ENCODE measurements at places on chromosomes 1 and 21. TPM values are rescaled to one million over a fixed set of nuclear protein-coding genes. Genes with fewer than 3 reads are reported as not detected.

DNA sequence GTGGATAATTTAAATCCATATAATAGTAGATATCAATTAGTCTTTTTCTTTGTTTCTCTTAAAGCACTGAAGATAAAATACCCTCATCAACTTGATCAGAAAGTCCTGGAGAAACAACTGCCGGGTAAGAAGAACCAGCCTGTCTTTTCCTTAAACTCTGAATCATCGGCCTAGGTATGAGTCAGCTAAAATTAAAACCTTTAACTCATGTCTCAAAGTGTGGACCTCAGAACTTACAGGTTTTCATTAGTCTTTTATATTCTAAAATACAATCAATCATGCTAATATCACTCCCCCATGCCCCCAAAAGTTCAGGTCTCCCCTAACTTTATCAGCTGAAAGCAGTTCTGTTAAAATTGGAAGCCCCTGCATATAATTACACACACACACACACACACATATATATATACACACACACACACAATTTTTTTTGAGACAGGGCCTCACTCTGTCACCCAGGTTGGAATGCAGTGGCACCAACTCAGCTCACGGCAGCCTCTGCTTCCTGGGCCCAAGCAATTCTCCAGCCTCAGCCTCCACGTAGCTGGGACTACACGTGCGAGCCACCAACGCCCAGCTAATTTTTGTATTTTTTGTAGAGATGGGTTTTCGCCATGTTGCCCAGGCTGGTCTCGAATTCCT, 61.3 kb downstream of the B3GALNT2 start:
- DNase-seq, result no peak

DNA sequence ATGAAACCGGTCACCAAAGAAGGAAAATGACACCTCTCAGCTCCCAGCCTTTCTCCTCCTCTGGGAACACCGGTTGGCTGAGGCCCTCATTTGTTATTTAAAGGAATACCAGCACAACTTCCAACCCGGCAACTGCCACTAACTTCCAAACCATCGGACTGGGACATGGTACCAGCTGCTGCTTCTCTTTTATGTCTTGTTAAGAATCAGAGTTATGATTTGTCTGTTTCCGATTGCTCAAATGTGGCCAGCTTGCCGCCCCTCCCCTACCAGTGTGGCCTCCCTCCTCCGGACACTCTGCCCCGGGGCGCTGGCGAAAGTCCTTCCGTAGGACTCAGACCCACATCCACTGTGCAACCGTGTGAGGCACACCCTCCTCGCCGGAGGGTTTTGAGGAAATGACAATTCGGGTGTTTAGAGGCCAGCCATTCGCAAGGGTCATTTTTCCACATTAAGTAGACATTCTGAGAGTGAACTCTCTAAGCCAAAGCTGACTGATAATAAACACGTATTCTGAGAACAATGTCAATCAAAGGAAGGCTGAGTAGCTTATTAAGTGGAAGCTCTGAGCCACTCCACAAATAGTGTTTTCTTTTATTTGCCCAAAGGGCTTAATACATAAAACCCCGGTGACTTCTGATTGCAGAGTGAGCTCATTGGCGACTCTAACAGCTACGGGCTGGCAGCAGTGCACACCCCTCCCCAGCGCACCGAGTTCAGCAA, 5.5 kb downstream of the RIPK4 start:
- DNase-seq, result no peak

DNA sequence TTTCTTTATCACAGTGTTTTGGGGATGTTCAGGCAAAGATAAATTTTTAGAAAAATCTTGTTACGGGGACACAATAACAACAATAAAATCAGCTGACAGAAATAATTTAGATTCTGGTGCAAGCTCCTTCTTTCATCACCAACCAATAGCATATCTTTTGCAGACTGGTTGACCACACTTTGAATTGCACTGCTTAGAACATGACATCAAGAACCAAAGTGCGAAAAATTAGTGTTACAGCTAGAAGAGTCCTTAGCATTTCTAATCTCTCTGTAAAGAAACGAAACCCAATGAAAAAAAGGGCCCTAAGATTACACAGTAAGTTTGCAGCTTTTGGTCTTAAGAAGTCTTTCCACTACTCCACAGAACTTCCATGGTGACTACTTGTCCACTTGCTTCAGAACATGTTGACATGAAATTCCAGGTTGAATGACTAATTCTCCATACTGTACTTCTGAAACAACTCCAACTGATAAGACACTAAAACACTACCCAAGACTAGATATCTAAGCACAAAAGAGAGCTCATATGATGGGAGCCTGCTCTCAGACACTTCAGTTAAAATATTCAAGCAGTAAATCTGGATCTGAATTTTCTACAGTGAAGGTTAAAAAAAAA, 31.3 kb downstream of the XKR8 start:
- no peak for DNase-seq

DNA sequence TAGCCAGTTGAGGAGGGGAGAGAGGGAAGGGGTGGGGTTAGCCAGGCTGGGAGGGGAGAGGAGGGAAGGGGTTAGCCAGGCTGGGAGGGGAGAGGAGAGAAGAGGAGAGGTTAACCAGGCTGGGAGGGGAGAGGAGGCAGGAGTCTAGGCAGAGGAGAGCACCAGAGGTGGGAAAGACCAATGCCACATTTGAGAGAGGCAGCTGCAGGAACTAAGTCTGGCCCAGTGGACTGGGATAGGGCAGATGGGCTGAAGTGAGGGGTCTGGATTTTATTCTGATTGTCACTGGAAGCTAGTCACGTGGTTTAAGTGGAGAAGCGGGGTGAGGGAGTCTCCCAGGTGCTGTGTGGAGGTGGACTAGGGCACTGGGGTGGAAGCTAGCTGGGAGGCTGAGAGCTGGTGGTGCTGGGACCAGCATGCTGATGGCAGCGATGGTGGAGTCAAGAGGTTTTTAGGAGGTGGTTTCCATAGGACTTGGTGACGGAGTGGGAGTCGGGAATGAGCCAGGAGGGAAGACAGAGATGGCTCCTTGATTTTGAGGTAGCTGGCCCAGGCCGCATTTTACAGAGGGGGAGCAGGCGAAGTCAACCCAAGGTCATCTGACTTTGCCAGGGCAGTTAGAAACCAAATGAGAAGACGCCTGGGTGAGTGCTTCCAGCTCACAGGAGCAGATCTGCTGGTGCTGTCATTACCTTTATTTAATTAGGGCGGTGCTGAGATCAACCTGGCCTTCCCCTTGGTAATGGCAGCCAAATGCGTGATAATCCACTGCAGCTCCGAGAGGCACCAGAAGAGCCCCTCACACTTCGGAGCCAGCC, 42.8 kb downstream of the DISP3 start:
- DNase-seq, result no peak

- peak; percentile 90 for DNase-seq
These were observed 4.1 kb downstream of the KIF21B start for GRCh38 chr1:201019321-201019977.

The DIRAS3 gene
- not detected for polyA plus RNA-seq

The ZNF644 gene
- 53.2 TPM for polyA plus RNA-seq

The RSPO1 gene
- not detected for polyA plus RNA-seq

Measured in CD4-positive, alpha-beta memory T cell (primary cell).